Activated CD4-positive, alpha-beta T cell treated with anti-CD3 and anti-CD28 coated beads, Interleukin-10, Interleukin-2, amounts not matched to agents 100 ng/mL and 50 ng/mL, durations not matched to agents 16 hours and 8 hours (primary cell): ENCODE measurements at places on chromosomes 1 and 21.

- DNase-seq = no peak
Observed at GRCh38 chr1:229171934-229172333, 99.0 kb upstream of the RAB4A start.

- no peak for DNase-seq
Observed at GRCh38 chr1:61170328-61171238, 88.2 kb downstream of the NFIA start.

GRCh38 chr1:114302821-114303220, 149.2 kb upstream of the SYT6 start:
- no peak for DNase-seq

DNA sequence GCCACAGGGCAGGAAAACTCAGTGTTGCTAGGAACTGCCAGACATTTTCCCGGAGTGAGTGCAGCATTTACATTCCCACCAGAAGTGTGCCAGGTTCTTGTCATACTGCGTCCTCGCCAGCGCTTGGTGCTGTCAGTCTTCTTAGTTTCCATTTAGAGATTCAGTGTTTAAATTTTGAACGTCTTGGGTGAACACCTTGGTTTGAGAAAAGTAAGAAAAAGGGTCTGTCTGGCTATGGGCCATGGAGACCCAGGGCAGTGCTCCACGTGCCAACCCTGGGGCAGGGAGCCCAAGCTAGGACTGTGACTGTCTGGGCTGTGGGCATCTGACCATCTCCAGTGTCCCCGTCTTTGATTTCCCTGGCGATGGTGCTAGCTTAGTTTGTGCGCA, 16.0 kb downstream of the IBA57 start:
- DNase-seq = no peak

- no peak for DNase-seq
Observed at GRCh38 chr21:39093526-39093925, 89.7 kb downstream of the PSMG1 start.

DNA sequence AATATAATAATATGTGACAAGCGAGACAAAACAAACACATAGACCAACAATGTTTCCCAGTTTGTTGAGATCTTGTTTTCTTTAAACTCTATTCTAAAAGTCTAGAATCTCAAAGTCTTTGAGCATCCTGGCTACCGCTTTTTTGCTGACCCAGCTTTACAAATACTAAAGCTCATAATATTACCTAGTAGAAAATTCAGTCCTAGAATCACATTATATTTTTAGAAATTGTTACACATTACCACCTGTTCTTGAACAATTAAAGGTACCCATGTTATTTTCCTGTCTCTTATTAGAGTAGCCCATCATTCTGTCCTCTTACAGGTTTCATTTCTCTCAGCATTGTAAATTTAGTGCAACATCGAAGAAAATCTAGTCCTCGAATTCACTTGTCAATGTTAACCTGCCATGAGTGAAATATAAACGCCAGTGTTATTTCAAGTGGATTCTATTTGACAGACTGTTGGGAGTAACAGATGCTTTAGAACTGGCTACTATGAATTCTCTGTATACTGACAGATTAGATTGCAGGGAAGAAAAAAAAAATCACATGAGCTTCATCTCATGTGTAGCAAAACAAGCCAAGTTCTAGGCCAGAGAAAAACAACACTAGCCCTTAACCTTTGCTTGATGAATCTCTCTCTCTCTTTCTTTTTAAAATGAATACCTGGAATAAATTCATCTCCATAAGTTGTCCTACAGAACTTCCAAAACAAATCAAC, 851.2 kb upstream of the ADAMTS5 start:
- DNase-seq = no peak

DNA sequence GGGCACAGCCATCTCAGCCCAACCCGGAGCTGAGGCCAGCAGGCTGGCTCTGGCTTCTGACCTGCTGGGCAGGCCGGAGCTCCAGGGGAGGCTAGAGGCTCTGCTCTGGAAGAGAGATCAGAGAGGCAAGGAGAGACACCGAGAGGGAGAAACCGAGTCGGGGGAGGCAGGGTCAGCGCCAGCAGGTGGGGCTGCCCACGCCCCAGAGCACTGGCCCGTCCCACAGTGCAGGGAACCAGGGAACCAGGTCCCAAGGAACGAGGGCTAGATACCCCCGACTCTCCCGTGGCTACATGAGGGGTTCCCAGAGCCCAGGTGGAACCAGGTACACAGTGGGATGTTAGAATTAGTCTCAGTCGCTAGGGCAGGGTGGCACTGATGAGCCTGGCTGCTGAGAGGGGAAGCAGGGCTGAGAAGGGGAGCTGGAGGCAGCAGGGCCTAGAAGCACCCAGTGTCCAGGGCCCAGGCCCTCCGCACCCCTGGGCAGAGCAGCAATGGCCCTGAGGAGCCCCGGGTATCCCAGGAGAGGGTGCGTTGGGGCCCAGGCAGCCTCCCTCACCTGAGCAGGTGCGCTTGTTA, 2.1 kb downstream of the MASP2 start:
- DNase-seq = no peak

DNA sequence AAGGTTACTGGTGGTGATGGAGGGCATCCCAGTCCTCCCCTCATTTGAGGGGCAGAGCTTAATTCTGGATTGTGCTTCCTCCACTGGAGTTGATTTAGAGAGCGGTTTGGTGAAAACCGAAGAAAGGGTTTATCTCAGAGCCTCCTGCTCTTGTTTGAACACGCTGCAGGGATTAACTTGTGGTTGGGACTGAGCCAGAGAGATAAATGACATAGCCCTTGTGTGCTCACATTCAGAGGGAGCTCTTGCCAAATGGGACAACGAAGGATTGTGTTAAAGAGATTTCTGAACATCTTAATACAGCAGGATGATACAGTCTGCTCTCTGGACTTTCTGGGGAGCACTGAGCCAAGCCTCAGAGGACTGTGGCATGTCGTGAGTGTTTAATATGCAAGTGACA, 308.2 kb downstream of the DISC1 start:
- DNase-seq = no peak

DNA sequence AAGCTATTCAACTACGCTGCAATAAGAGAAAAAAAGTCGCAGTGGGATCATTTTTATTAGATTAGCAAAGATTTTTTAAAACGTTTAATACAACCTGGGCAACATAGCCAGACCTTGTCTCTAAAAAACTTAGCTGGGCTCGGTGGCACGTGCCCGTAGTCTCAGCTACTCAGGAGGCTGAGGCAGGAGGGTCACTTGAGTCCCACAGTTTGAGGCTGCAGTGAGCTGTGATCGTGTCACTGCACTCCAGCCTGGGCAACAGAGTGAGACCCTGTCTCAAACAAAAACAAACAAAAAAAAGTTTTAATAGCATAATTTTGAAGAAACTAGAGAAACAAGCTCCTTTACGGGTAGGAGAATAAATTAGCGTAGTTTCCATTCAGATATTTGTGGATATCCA, 1.0 kb upstream of the PRDM15 start:
- no peak for DNase-seq

DNA sequence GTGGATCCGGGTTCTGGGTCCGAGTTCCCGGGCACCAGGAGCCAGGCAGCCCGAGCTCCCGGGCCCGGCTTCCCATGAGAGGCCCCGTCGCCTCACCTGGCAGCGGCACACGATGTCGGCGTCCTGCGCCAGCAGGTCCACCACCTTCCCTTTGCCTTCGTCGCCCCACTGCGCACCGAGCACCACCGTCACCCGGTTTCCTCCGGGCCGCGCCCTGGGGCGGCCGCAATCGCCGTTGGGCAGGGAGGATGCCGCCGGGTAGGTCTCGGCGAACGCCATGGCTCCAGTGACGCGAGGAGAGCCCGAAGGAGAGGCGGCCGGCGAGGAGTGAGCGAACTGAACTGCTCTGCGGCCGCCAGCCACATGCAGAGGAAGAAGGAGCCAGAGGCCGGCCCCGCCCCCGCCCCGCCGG, at the start of gene ADSS2:
ADSS2 (minus strand) TSS at position 371 of the 412 bp plus-strand sequence; CDS start at position 279, 92 bp downstream.
- no peak for DNase-seq

DNA sequence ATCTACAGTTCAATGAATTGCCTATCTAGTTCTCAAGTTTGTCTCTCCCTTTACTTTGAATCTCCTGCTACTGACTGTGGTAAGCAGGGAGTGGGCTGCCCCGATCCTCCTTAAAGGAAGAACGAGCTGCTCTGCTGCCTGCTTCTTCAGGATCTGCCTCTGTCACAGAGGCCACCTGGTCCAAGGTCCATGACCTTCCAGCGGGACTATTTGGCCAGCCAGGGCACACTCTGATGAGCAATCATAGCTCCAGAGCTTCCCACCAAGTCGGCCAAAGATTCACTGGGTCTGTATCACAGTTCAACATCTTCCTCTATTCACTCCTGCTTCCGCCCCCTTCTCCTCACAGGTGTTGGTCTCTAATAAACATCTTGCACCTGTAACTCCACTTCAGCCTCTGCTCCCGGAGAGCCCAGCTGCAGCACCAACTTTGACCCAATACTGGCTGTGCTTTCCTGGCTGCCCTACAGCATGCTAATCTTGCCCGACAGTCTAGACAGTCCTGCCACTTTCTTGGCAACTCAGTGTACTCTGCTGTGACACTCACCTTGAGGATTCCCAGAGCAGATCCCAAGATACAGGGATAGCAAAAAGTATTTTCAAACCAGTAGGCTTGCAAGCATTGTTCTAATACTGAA, 16.9 kb upstream of the MAP10 start:
- DNase-seq = no peak

GRCh38 chr1:5917591-5918274, 74.5 kb downstream of the NPHP4 start:
- no peak for DNase-seq

DNA sequence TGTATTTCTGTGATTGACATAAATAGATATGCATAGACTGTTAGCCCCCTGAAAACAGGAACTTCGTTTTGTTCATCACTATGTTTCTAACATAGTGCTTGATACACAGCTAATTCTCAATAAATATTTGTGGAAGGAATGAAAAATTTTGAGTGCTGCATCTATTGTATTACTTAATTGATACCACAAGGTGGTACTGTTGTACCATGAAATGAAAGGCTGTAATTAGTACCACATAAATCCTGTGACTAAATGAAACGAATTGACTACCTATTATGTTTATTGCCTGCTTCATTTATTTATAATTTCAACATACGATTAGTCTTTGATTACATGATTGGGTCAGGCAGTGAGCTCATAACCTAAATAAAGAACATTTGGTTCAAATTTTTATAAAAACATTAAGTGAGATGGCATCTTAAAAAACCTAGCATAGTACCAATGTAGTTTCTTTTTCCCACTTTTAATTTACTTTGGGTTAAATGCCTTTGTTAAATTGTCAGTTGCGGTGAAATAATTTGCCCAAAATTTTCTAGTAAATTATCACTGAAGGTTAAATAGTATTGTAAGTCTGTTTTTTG, 15.0 kb upstream of the TGFB2 start:
- DNase-seq = peak; percentile 29

- DNase-seq = no peak
Observed at GRCh38 chr1:2353551-2354438, 37.6 kb downstream of the MORN1 start.

DNA sequence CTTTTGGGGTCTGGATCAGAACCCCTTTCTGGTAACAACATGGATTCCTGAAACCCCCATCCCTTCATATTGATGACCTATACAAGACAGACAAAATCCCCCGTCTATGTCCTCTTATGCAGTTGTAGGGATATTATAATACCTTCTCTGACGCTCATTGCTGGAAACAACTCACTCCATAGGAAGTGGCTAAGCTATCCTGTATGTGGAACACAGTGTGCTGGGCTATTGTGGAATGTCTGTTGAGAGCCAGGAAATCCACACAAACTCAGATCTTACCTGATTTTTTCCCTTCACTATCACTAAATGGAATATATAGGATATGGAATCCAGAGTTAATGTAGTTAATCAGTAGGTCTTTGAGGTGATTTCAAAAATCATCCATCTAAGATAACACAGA, 17.7 kb upstream of the PIK3R3 start:
- DNase-seq = no peak

DNA sequence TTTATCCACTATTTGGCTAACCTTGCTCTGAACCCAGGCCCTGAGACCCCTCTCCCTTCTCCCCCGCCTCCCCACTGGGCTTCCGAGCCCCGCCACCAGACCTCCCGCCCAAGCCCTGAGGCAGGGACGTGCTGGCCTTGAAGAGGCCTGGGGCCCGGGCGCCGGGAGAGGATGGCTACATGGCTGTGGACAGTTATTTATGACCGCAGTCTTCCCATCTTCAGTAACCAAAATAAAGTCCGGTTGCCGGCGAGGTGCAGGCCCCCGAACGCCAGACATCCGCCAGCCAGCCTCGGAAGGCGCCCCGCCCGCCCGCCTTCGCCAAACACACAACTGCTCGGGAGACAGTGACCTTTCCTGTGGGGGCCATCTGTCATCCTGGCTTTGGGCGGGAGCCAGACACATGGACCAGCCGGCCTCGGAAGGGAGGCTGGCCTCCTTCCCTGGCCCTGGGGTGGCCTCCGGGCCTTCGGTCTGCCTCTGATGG, 69.0 kb downstream of the DHRS3 start:
- DNase-seq = no peak
